Fibroblast of villous mesenchyme (primary cell): ENCODE measurements at places on chromosomes 5 and 9. TPM values are rescaled to one million over a fixed set of nuclear protein-coding genes. Genes with fewer than 3 reads are reported as not detected.
A peak's percentile ranks its signal among the peaks of the same experiment; 100 is the strongest.

GRCh38 chr9:110933350-110934001 lies 104.8 kb downstream of the LPAR1 start:
- DNase-seq, result no peak

GRCh38 chr5:67059744-67060490 lies 136.7 kb downstream of the CD180 start:
- peak; percentile 74 for DNase-seq

DNA sequence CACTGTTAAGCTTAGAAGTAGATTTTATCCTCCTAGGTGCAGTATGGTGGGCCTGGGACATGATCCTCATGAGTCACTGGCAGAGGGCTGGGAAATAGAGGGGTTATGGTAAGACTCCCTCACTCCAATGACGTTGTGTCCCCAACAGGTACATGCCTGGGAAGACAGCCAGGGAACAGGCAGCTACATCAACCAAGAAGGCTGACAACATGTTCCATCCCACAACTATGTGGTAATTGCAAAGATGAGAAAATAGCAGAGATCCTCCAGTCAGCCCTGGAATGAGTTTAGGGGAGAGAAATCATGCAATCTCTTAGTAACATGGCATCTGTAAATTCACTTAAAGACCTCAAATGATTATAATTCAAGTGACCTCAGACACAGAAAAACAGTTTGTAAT lies 114.4 kb upstream of the LIFR start:
- DNase-seq, result peak; percentile 89

GRCh38 chr5:83408719-83409118 lies 62.8 kb upstream of the VCAN start:
- DNase-seq, result no peak

GRCh38 chr5:96660971-96661854 lies 963 bp upstream of the CAST start:
- DNase-seq, result peak; percentile 72

GRCh38 chr5:178385496-178385890 lies 152.9 kb upstream of the PHYKPL start:
- DNase-seq, result no peak

- DNase-seq, result peak; percentile 56
Observed at GRCh38 chr5:168464214-168464613, 22.1 kb upstream of the RARS1 start.

- peak; percentile 51 for DNase-seq
Observed at GRCh38 chr5:118919016-118919415, 69.3 kb downstream of the DTWD2 start.

DNA sequence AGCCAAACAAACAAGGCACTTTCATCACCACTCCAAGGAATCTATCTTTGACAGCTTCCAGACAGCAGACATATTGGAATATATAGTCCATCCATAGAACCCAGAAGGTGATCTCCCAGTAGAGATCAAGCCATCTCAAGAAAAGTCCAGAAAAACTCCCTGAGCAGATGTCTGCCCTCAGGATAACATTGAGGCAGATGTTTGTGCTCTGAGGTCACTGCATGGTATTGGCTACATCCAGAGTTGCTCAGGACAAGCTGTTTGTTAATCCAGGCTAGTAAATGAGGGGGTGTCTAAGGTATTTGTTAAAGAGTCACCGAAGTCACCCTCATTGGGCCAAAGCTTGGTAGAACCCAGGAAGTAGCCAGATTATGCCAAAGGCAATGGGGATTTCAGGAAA lies 556.3 kb upstream of the KLF4 start:
- no peak for DNase-seq

Gene FOXD4L5
- total RNA-seq, result under 0.01 TPM in 1 of 2 replicates, not detected in the other

DNA sequence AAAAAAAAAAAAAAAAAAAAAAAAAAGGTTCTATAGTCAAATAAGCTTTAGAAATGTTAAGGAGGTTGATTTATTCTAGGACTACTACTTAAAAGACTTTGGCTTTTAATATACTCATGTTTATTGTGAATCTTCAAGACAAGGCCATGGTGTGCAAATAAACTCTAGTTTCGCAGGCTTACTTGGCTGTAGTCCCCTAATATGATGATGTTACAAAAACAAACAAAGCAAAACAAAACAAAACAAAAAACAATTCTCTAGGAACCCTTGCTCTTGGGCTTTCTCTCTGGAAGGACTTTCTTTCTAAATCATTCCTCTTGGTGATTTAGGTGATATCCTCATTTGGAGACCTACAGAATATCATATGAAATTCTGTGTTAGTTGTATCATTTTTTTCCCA lies 172.0 kb downstream of the GDNF start:
- DNase-seq, result peak; percentile 33

DNA sequence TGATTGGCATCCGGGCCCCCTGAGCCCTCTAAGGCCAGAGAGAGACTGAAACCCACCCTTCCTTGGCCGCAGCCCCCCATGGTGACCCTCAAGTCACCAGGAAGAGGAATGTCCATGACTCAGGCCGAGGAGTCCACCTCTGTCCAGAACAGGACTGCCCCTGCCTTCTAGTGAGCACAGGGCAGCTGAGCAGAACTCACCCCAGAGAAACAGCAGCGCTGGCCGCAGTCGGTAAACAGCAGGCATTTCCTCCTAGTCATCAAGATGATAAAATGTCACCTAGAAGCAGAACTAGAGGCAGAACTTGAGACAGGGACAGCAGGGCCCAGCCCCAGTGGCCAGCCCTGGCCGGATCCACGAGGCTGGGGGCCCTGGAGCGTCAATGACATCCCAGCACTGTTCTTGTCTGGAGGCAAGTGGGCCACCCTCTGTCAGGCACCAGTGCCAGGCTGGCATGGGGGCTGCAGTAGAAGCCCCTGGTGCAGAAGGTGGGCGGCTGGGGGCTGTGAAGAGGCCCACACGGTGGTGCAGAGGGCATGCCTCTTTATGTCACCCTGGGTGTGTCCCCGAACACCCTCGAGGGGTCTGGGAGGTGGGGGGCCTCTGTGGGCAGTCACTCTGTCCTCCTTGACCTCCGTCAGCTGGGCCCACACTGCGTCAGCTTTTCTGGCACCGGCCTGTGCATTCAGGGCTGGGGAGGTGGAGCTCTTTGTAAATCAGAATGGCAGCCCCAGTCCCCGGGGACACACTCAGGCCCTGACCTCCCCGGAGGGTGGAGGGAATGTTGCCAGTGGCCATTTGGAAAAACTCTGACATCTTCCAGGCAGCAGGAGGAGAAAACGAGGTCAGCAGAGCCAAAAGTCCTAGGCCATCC lies 83.0 kb downstream of the NTNG2 start:
- DNase-seq, result peak; percentile 42

DNA sequence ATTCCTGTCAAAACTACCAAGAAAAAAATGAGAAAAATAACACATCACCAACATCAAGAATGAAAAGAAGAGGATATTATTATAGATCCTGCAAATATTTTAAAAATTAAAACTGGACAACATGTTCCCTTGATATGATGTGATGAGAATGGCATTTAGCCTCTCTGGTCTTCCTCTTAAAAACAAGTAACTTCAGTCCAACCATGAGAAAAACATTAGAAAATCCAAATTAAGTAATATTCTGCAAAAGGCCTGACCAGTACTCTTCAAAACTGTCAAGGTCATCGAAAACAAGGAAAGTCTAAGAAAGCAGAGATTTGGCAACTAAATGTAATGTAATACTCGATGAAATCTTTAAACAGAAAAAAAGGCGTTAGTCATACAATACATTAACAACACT lies 167.1 kb upstream of the SNX2 start:
- peak; percentile 5 for DNase-seq

- no peak for DNase-seq
Observed at GRCh38 chr5:116494784-116495450, 79.7 kb downstream of the SEMA6A start.

DNA sequence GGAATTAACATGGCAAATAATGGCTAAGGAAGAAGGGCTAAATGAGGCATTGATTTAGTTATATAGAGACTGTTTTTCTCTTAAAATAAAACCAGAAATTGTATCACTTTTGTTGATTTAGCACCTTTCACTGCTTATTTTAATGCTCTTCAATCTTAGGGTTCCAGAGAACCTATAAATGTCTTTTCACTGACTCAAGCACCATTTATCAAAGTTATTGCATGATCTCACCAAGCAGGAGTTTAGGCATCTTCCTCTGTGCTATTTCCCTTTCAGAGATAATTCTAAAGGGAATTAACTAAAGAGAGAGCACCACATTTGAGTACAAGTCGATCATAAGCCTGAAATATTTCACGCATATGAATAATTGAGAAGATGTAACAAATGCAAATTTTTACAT lies 357.1 kb downstream of the CDH18 start:
- no peak for DNase-seq

- DNase-seq, result no peak
Observed at GRCh38 chr5:137631453-137631852, 104.4 kb downstream of the KLHL3 start.

DNA sequence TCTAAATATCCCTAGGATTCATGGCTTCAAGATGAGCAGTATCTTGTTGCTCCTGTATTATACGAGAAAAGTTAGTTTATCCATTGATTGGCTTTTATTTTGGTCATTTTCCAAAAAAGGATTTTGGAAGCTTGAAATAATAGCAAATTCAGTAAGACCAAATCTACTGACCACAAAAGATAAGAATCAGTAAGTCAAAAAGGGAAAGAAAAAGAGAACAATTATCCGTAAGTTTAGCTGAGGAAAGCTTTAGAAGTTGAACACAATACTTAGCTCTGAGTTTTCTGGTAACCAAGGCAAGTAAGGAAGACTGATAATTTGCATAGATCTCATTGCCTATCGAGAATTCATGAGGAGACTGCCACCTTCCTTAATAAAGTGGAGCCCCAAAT lies 9.1 kb downstream of the TGFBR1 start:
- no peak for DNase-seq

- peak; percentile 88 for DNase-seq
Observed at GRCh38 chr9:120366644-120367019, 213.3 kb downstream of the CDK5RAP2 start.

DNA sequence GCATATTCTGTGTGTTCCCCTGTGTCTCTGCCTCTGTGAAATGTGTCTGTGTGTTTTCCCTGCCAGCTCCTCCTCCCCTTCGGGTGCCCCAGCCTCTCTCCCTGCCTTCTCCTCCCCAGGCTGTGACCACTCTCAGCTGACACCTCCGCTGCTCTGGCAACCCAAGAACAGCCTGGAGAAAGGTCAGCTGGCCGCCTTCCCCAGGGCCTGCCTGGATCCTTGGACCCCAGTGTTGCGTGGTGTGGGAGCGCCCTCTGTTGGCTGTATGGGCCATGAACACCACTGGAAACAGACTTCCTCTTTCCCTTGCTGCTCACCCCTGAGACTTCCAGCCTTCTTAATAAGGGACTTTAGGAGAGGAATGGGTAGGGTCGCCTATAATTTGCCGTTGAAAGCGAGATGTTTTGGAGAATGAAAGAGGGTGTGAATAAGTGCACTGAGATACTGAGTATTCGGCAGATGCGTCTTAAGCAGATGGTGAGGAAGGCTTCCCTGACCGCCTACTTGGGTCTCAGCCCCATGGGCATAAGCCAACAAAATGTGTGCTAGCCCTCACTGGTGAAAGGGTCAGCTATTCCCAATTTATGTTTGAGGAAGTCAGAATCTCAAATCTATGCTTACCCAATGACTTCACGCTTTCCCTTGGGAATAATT lies 114.9 kb upstream of the TRIM32 start:
- DNase-seq, result peak; percentile 91

DNA sequence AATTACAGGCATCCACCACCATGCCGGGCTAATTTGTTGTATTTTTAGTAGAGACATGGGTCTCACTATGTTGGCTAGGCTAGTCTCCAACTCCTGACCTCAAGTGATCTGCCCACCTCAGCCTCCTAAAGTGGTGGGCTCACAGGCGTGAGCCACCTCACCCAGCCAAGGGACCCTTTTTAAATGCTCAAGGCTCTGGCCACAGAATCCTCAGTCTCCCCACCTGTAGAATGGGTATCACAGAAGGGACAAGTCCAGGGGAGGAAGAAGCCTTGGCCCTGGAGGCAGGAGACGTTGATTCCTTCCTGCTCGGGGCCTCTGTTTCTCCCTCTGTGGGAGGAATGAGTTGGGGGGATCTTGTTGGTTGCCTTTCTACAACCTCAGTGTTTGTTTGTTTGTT lies 45.7 kb downstream of the GTF3C4 start:
- no peak for DNase-seq

GRCh38 chr5:14326035-14326903 lies 183.1 kb downstream of the TRIO start:
- DNase-seq, result no peak

GRCh38 chr9:26013199-26013598 lies 335.0 kb upstream of the TUSC1 start:
- DNase-seq, result no peak

DNA sequence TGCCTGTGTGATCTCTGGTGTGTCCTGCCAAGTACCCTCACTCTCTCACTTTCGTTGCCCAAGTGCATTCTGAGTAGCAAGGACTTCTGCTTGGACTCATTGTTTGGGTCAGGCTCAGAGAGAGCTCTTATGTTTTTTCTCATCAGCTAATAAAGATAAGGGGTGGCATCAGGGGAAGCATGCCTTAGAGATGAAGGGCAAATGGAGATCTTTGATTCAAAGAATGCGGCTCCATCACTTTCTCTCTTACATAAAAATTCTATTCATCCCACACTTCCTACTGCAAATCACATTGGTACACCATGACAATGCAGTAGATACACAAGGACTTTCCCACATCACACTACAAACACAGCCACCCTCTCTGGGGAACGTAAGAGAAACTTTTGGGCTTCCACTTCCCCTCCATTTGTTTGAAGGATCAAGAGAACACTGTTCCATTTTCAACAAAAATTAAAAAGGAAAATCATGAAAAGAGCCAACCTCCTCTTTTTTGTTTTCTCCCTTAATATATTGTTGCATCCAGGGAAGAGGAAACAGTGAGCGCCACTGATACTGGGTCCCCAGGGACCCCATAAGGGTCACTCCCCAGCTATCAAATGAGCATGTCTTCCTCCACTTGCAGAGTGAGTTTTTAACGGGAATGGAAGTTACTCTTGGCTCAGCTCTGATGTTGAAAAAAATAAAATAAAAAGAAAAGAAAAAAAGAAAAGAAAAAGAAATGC lies 73.0 kb downstream of the ZNF366 start:
- DNase-seq, result no peak

Gene FAF2
- 37.0 and 59.2 TPM in 2 replicates for total RNA-seq
